ENCODE measurements at places on chromosomes 6 and 20. TPM values are rescaled to one million over a fixed set of nuclear protein-coding genes. Genes with fewer than 3 reads are reported as not detected.

DNA sequence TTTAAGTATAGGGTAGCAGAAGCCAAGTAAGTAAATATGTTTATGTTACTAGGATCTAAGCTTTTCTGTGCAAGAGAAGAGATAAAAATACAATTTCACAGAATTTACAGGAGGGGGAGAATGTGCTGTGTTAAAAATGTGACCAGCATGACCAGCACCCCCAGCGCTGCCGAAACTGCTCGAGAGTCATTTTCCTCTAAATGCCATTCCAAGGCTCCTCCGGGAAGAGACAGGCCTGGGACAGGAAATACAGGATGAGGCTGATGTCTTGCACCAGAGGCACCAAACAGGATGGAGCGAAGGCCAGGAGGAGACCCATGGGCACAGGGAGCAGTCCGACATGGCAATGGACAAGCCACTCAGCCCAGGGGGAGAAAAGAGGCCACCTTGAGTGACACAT, 21.1 kb downstream of the TAF4 start:
- no peaks in the 10 kb centered on the region for H3K27me3 ChIP-seq
- H3K4me1 ChIP-seq = peaks cover 17% of the 10 kb centered on the region
- H3K4me3 ChIP-seq = no peak overlapping the region
- H3K36me3 ChIP-seq = no peaks in the 10 kb centered on the region
- H3K27ac ChIP-seq = no peak overlapping the region
- DNase-seq = no peak

DNA sequence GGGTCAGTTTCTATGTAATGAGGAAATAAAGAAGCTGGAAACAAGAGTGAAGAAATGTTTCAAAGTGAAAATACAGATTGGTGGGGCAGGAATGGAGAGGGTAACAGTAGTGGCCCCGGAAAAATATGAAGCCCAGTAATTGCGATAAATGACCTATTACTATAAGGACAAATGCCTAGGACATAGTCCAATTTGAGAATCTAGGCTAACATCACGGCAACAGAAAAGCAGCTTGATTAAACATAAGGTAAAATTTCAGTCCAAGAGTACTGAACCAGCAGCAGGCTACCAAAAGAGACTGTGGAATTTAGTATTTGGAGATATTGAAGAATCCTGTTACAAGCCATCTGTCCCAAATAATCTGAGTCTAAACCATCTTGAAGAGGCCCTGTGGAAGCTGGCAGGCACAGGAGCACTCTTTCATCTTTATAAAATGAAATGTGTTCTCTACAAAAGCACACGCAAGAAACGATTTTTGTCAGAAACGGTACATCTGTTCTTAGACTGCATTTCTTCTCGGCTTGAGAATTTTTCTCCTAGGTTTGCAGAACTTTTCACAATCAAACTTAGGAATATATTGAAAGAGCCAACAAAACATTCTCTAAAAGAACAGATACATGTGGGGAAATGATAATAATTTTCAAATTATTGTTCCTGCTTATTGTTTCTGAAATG, 49.3 kb downstream of the ELOVL5 start:
- DNase-seq = no peak
- H3K36me3 ChIP-seq = peaks cover 3% of the 10 kb centered on the region
- no peak overlapping the region for H3K27ac ChIP-seq

Gene TXLNB
- polyA plus RNA-seq = 0.12 TPM

Gene ZSCAN26
- 14.0 TPM for polyA plus RNA-seq

Data from SK-N-SH (cell line).